ENCODE measurements at places on chromosomes 7 and 10.

DNA sequence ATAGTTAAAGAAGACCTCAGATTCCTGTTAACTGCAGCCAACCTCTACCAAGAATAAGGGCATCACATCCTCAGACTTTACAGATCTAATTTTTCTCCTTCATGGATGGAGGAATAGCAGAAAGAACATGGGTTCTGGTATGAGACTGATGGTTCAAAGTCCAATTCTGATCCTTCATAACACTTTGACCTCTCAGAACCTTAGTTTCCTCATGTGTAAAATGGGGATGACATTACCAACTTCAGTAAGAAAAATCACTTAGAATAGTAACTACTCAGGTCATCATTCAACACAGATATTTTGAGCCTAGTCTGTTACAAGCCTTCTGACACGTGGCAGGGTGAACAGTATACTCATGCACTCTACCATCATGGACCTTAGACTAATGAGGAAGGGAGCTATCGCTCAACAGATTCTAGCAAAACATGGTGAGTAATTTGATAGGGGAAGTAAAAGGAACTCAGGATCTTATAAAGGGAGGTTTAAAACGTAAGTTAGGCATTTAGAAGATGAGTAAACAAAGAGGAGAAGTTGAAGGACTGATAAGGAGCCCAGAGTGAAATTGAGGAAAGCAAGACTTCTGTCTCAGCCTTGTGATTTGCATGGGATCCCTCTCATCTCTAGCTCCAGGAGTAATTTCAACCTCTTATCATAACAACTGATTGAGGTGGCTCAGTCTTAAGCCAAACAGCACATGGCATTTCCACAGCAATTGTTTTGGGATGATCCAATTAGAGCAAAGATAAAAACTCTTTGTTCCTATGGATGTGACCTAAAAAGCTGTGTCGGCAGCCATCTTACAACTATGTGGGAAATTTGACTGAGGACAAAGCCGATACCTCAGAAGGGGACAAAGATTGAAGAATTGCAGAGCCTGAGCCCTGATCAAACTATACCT, 69.2 kb upstream of the TCF7L2 start:
- no peak for DNase-seq

GRCh38 chr7:87852306-87852705, 23.9 kb downstream of the SLC25A40 start:
- DNase-seq: no peak

GRCh38 chr7:3332308-3332707, 31.3 kb downstream of the SDK1 start:
- no peak for DNase-seq

DNA sequence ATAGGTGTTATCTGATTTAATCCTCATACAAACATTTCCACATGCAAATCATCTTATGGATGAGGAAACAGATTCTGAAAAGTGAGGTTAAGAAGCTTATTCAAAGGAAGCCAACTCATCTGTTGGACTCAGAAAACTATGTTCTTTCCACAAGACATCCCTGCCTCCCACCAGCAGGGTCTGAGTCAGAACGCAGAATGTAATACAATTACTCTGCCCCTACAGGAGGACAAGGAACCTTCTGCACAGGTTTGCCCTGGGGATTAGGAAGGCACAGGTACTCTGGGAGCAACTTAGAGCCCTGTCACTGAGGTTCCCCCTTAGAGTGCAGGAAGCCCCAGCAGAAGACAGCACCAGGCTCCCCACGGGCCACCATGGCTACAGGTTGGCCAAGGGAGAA, 255.7 kb downstream of the TNS3 start:
- DNase-seq: peak; percentile 73

GRCh38 chr10:100192350-100192749, 6.5 kb upstream of the ERLIN1 start:
- no peak for DNase-seq

DNA sequence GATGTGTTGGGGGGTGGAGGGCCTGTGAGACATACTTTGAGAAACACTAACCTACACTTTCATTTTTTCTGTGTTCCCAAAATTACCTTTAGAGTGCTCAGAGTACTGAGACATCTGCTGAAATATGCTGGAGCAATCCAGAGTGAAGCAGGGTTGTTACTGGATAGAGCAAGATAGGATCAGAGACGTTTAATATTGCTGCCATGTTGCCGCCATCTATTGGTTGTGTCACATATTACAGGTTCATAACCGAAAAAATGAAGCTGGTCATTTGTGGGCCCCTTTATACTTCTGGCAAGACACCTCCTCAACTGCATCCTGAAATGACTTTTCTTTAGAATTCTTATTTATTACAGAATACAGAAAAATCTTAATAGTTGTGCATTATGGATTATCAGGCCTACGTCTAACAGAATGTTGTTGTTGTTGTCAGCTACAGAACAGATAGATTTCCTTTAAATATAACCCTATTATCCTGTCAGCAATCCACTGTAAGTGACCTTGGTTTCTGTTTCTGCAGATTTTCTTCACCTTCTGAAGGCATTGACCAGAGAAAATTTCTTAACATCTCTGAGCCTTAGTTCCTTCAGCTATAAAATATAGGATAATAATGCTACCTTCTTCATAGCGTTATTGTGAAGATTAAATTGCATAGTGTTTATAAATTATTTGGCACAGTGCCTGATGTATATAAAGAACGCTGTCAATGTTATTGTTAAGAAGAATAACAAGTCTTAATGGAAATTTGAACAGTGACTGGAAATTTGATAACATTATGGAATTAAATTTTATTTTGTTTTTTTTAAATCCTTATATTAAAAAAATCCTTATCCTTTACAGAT, 16.2 kb upstream of the DLD start:
- DNase-seq: peak; percentile 75

DNA sequence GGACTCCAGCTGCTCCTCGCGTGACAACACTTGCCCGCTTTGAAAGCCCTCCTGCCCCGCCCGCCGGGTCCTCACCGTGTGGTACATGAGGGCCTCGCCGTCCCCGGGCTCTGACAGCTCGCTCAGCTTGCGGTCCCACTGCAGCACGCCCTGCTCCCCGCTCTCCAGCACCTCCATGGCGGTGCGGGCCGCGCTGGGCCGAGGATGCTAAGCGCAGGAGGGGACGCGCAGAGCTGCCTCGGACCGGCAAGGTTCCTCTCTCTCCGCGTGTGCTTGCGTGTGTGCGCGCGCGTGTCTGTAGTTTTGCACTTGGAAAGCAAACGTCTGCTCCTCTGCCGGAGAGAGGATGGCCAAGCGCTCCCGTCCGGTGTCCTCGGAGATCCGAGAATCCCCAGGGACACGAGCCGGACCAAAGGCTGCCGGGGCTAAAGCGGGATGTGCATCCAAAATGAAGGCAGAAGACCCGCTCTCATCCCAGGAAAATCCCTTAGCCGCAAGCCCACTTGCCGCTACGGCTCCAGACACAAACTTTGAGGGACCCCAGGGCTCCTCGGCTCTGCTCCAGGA, at the start of gene CREB3L2:
Gene CREB3L2, minus strand, starts transcription at position 558 of the 567 bp plus-strand sequence. Its CDS starts 381 bp downstream, at position 177.
- peak; percentile 65 for DNase-seq

GRCh38 chr10:28566458-28567015, 33.6 kb downstream of the WAC start:
- DNase-seq: peak; percentile 62

- no peak for DNase-seq
Measured at GRCh38 chr7:55521512-55521911, 50.8 kb downstream of the VOPP1 start.

DNA sequence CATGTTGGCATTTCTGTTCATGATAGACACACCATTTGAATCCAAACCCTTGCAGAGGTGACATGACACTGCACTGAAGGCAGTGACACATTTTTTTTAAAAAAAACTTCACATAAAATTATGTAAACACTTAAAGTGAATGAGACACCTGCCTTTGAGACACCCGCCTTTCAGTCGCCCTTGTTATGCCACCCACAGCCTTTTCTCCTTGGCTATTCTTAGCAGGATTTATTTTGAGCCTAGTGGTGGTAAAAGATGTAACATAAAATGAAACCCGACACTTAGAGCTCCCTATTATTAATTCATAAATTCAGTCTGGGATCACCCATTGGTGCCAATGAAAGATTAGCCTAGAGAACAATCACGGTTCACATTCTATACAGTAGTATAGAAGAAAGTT, 161.3 kb downstream of the DYNC1I1 start:
- DNase-seq: no peak

DNA sequence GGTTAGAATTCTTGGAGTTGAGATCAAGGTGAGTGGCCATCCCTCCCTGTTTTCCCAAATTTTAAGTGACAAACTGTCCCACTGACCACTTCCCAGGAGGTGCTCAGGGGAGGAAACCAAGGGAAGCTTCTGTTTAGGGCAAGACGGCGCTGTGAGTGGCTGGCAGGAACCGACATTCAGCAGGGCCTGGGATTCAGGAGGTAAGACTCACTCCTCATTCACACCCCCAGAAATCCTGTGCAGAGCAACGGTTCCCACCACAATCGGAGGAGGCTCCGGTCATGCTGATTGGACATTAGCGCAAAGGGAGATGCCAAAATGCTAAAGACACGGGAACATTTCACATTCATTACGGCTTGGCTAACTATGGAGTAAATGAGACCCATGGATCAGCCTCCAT, 200.9 kb downstream of the GRID1 start:
- DNase-seq: no peak

DNA sequence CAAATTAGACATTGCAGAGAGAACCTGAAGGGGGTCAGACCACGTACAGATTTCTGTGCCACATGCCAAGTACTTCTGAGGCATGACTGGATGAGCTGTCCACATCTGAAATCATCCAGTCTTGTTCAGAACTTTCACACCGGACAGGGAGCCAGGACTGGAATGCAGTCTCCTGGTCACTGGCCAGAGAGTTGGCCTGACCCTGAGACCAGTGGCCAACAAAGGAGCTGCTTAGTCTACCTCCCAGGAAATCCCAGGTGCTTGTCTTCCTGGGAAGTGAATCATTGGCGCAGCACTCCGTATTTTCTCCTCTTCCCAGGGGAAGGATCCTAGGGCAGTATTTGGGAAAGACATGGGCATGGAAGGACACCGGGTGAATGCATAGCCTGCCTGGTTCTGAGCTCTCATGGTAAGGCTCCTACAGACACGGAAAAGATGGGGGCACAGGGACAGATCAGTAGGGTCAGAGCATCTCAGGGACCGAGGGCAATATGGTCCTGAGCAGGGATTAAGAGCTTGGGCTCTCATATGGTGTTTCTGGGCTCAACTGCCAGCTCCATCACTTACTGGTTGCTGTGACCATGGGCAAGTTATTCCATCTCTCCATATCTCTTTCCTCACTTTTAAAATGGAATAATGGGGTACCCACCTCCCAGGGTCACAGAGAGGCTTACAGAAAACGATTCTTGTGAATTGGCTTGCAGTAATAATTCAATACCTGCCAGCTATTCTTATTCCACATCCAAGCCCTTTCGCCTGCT, 1.3 kb upstream of the SCD start:
- peak; percentile 74 for DNase-seq

DNA sequence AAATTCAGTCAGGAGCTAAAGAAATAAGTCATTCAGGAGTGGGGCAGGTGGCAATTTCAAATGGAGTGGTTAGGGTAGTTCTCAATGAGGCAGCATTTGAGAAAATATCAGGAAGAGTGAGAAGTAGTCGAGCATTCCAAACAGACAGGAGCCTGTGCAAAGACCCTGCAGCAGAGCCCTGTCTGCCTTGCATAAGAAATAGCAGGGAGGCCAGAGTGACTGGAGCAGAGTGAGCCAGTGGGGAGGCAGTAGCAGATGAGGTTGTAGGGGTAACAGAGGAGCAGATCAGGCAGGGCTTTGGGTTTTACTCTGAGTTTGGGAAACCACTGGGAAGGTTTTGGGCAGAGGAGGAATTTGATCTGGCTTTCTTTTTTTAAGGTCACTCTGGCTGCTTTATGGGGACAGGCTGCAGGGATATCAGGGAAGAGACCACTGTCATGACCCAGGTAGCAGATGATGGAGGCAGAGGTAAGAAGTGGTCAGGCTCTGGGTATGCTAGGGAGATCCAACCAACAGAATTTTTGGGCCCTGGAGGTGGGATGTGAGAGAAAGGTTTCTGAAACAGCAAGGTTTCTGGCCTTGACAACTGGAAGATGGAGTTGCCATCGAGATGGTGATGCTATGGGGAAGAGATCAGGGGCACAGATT, 1.3 kb upstream of the BLVRA start:
- DNase-seq: no peak

DNA sequence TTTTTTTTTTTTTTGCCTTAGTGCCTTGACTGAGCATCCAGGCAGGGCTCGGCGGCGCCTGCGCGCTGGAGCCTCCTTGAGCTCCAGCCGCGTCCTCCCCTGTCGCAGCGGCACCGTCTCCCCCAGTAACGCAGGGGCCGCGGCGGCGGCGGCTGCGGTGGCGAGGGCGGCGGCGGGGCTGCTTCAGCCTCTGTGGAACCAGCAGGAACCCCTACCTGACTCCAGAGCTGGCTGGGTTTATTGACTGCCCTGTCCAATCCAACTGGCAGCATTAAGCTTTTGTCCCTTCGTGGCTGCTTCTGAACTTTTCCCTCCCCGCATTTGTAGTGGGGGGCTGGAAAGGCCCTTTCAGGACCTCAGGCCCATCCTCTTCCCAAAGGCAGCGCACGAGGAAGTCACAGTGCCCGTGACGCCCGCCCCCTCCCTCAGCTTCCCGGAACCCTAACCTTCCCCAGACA, at the start of gene GPR85:
Gene GPR85, minus strand, starts transcription at position 397 of the 458 bp plus-strand sequence. CDS start 2,106 bp downstream, outside the sequence.
- DNase-seq: peak; percentile 74
